ENCODE measurements at places on chromosomes 12 and 14.

GRCh38 chr14:103121846-103122584, 1.2 kb upstream of the TNFAIP2 start:
- DNase-seq: peak; percentile 91

GRCh38 chr14:34093883-34094282, 143.0 kb upstream of the EGLN3 start:
- no peak for DNase-seq

DNA sequence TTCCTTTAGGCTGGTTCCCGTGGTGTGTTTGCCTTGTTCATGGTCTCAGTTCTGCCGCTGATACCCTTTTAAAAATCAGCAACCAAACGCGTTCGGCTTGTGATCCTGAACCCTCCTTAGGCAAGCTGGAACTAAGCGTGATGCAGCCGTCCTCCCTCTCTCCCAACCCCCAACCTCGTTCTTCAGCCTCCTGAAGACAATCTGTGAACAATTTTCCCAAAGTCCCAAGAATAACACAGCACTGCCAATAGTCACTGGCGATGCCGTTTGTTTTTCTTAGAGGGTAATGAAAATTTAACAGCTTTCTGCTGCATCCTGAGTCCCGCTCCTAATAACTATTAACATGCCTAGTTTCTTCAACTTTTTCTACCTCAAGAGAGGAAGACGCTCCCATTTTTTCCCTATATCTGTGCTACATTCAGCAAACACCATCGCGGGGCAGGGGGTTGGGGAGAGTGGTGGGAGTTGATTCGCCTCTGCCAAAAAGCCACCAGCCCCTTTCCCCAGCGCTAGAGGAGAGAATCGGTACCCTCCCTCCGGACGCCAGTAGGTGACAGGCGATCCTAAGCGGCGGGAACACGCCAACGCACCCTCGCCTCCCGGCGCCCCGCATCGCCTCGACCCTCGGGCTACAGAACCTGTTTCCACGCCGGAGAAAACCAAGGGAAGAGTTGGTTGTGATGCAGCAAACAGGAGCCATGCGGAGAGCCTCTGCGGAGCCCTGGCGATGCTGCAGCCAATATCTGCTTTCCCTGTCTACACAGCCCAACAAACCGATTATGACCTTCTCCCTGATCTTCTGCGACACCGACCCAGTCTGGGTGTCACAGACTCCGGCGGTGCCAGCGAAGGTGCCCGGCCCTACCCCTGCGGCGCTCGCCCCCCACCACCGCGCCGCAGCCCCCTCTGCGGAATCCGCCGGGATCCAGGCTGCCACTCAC, 752 bp downstream of the PRICKLE1 start:
- no peak for DNase-seq

DNA sequence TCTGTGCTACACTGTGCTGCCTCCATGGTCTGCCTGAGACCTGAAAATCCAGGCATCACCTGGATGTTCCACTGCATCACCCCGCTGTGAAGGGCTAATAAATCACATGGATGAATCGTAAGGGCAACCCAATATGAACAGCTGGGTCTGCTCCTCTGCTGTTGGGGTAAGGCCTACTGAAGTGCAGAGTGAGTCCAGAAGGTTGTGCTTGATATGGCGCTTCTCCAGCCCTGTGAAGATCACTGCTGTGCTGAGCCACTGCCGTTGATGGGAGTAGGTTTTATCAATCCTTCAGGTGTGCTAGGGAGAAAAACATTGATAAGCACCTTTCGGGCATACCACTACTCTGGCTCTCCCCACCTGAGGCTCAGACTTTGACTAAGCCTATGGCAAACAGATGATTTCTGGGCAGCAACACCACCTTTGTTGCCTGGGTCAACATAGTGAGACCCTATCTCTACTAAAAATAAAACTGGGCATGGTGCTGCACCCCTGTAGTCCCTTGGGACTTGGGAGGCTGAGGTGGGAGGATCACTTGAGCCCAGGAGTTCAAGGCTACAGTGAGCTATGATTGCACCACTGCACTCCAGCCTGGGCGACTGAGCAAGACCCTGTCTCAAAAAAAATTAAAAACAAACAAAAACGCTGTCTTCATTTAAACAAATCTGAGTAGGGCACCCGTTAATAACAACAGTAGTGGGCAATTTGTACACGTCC, 1.7 kb downstream of the ACVRL1 start:
- no peak for DNase-seq

- no peak for DNase-seq
Observed at GRCh38 chr12:9843407-9843806, 16.1 kb downstream of the KLRF1 start.

DNA sequence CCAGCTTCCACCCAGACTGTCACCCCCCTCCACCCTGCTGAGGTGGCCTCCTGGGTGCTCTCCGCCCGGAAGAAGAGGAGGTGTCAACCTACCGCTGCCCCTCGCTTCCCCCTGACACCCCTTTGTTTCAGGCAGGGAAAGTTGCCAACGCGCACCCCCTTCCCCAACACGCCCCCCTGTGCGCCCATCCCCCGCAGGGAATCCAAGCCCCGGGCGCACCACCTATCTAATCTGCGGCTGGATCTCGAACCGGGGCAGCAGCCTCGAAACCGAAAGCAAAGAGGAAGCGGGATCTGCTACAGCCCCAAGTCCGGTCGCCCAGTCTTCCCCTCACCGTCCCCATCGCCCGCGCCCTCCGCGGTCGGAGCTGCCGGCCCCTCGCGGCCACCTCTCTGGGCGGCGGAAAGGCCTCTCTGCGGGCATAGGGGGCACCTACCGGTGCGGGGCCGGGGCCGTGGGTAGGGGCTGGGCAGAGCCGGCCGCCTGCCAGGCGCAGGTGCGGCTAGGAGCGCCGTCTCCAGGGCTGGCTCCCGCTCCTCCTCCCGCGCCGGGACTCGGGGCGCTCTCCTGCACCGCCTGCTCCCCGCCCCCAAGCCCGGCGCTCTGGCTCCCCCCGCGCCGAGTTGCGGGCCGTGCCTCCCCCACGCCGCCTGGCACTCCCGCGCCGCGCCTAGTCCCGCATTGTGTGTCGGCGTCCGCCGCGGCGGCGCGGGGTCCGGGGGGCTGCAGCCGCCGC, 18.3 kb upstream of the PLEKHH1 start:
- no peak for DNase-seq

- DNase-seq: no peak
Observed at GRCh38 chr14:96863327-96863985, 66.3 kb downstream of the VRK1 start.

GRCh38 chr14:53807542-53807941, 149.1 kb downstream of the BMP4 start:
- DNase-seq: no peak

- no peak for DNase-seq
Observed at GRCh38 chr12:113961921-113962710, 4.0 kb downstream of the RBM19 start.

DNA sequence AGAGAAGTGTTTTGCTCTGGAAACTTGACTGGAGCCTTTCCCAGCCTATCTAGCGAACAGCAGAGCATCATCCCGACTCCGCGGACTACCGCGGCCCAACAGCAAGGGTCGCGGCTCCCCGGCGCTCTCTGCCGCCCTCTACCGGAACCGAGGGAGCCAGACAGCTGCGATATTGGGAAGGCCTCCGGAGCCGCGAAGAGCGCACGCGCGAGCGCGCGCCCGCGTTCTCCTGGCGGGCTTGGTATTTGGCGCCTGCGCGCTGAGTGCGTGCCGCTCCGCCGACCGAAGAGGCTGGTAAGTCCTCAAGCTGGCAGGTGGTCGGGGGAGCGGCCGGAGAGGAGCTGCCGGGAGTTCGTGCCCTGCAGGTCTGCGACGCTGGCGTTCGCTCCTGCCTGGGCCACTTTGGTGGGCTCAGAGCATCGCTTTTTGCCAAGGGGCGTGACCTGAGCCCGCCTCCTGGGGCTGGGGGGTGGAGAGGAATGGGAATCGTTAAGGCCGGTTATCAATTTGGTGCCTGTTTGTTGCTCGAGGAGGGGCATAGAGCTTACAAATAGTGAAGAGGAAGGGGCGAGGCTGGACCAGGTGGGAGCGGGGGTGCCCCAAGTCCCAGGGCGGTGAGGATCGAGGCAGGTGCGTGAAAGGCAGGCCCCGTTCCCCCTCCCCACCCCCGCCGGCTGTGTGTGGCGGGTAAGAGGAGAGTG, at the start of gene TMEM106C:
Gene TMEM106C, plus strand, starts transcription at position 257 of the 701 bp plus-strand sequence. CDS start 641 bp downstream, outside the sequence.
- DNase-seq: peak; percentile 96

- DNase-seq: no peak
Observed at GRCh38 chr12:92634730-92635129, 68.1 kb upstream of the PLEKHG7 start.

GRCh38 chr14:104373055-104373854, 206.3 kb upstream of the C14orf180 start:
- DNase-seq: no peak

- no peak for DNase-seq
Observed at GRCh38 chr12:5176036-5176435, 132.4 kb downstream of the KCNA5 start.

DNA sequence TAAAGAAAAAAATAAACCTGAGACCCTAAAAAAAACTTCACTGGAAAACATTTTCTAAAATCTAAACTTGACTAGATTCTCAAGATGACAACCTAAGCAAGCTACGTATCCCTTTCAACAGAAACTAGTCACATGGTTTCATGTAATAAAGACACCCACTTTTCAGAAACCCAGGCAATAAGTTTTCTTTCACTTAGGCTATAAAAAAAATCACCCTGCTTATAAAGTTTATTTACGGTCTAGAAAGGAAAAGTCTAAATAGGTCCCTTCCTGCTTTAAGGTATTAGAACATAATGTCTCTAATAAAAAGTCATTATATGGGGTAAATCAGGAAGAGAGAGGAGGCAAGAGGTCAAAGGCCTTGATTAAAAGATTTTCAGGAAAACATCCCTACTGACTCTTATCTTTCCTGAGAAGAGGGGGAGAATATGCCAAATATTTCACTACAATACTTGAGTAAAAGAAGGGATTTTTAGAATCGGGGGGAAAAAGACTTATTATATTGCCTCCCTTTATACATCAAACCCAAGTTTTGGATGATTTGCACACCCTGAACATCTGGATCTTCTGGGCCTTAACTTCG, 9.5 kb downstream of the CLIP1 start:
- DNase-seq: no peak

DNA sequence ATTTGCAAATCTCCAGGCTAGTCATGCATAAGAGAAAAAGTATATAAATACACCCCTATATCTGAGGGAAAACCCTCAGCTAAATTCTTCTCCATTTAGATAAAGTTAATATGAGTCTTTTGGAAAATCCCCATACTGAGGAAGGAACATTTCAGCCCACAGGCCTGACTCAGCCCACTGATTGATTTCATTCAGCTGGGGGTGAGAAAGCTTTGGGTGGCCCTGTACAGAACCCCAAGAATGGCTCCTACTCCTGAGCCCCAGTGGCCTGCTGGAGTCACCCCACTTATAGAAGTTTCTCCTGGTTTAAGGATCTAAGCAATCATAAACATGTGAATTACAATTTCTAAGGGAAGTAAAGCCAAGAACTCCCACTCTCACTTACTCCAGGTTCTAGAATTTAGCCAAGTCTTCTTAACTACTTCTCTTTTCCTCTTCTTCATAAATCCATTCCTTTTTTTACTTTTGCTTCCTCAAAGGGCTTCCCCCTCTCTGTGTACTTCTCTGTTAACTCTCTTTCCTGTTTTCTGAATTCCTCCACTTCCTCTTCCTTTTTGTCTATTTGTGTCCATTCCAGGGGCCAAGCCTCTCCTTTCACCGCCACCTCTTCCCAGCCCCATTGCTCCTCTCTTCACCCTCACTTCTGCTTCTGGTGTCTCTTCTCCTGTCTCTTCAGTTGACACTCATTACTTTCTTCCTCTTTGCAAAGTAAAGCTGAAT, 21.0 kb downstream of the RTN1 start:
- DNase-seq: no peak

GRCh38 chr14:99595034-99595433, 9.0 kb downstream of the CCDC85C start:
- DNase-seq: no peak

DNA sequence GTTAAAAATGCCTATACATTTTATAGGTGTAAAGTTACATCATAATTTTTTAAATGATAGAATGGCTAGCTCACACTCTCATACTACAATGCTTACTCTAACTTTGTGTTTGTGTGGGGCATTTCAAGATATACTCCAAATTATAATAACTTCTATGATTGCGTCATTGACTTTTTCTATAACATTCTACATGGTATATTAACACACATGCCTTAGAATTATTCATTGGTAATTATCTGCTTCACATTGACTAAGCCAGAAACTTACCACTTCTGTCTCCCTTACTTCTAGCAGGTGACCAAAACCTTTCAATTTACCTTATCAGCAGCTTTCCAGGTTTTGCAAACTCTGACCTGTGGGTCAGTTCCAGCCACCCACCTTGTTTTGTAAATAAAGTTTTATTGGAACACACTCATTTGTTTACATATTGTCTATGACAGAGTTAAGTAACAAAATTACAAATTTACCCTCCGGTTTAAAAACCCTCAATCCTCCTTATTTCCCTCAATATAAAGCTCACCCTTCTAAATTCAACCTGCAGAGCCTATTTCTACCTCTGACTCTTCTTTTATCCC, 12.7 kb upstream of the FLRT2 start:
- no peak for DNase-seq

GRCh38 chr14:56147986-56148901, 30.0 kb downstream of the PELI2 start:
- DNase-seq: peak; percentile 5

DNA sequence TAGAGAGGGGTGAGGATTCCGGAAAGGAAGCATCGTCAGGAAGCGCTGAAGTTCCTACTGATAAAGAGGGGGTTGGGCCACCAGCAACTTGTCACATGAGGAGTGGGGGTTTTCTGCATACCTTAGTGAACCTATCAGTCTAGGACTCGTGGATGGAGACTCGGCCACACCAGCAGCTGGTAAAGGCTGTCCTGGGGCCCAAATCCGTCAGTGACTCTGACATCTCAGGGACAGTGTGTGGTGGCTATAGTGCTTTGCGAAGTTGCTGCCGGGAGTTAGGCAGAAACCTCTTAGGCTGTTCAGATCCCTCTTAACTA, 16.4 kb downstream of the RNASE2 start:
- DNase-seq: no peak

DNA sequence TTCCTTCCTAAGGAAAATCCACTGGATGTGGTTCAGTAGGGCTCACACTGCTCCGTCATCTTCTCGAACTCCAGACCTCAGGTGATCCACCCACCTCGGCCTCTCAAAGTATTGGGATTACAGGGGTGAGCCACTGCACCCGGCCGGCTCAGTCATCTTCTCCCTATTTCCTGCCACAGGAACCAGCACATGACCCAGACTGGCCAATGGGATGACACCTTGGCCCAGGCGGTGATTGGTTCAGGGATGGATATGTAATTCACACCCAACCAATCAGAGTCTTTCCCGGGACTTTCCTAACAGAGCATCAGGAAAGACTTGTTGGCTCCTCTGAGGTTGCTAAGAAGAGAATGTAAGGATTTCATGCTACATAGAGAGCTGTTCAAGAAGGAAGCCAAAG, 19.2 kb upstream of the C12orf76 start:
- no peak for DNase-seq

- DNase-seq: peak; percentile 62
Observed at GRCh38 chr12:79689061-79689476, 1.7 kb downstream of the PAWR start.

DNA sequence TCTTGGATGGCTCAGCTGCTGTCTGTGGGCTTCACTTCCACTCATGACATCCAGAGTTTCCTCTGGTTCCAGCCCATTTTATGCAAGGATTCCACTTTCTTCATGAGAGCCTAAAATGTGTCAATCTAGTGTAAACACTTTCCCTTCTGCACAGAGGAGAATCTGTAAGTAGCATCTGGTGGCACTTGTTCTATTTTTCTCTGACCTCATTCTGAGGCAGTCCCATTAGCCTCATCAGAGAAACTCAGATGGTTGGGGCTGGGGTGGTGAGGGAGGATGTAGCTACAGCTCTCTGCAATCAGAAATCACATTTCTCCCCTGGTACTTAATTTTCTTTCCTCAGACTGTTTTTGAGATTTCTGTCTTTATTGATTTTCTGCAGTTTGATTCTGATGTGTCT, 81.6 kb downstream of the PRMT8 start:
- no peak for DNase-seq
